ENCODE measurements at places on chromosomes 3 and 15.

DNA sequence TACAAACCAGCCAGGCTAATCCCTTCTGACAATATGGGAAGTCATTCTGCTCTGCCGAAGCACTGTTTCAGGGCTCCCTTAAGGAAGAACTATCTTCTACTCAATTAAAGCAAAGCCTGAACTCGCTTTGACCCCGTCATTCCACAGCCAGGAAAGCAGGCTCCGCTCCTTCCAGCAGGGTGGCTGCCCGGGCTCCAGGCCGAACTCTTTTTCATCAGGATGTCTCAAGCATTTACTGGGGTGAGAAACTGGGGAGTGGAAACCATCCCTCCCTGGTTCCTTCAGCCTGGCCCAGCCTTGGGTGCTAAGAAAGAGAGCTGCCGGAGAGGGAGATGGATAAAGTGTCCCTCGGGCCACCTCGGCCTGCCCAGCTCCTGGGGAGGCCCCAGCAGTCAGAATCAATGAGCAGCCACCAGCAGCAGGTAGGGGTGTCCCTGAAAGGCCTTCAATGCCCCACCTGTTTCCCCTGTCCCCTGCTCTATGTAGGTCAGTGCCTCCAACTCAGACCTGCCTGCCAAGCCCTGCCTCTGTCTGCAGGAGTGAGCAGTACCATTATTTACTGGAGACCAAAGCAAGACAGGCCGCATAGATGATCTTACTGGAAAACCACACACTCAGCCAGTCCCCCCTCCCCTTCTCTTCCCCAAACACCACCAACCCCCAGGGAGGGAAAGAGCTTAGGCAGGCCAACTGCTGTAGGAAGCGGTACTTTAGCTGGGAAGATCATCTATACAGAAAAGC is 225.6 kb upstream of the TLE3 start:
- no peak for DNase-seq

DNA sequence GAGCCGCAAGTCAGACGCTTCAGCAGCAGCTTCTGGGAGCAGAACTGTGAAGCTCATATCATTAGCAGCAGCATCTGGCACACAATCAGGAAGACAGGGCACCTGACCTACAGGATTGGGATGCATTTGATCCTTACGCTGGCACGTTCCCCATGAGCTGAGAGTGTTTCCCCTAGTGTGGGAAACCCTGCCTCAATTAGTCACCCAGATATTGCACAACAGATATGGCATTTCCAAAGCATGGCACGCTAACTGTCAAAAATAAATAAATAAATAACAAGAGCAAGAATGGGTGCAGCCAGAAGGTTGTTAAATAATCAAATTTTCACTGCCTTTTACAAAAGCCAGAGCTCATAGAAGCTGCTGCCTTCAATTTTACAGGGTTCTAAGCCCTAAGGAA is 189.6 kb upstream of the THBS1 start:
- no peak for DNase-seq

GRCh38 chr3:40914475-40914874 is 284.8 kb upstream of the CTNNB1 start:
- DNase-seq, result no peak

- DNase-seq, result no peak
Measured at GRCh38 chr15:51186891-51187290, 92.2 kb upstream of the TNFAIP8L3 start.

DNA sequence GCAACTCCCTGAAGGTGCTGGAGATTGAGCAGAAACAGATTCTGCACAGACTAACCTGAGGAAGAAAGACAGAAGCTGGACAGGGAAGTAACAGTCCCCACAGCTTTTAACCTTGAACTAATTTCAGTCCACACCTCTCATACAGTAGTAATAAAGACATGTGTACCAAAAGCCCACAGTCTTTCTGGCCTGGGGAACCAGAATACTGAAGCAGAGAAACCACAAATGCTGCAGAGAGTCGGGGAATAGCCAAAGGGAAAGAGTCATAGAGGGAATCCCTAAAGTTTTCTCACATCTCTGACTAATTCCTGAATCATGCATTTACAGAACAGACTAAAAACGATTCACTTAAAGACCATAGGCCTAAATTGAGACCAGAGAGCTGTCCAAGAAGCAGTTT is 503.4 kb upstream of the NECTIN3 start:
- no peak for DNase-seq

DNA sequence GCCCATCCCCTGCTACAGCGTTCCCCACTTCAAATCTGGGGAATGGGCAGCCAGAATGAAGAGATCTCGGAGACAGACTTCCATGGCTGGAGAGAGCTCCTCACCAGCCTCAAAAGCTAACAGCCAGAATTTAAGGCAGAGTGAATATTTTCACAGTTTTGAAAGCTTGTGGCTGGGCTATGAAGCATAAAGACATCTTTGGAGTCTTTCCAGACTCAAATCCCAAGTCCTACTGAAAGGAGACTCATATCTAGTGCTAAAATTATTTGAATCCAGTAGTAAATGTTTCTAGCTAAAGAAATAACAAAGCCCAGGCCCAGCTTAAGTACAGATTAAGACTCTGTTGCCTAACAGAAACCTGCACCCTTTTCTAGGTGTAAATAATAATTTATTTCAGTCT is 628.4 kb upstream of the ALCAM start:
- no peak for DNase-seq

DNA sequence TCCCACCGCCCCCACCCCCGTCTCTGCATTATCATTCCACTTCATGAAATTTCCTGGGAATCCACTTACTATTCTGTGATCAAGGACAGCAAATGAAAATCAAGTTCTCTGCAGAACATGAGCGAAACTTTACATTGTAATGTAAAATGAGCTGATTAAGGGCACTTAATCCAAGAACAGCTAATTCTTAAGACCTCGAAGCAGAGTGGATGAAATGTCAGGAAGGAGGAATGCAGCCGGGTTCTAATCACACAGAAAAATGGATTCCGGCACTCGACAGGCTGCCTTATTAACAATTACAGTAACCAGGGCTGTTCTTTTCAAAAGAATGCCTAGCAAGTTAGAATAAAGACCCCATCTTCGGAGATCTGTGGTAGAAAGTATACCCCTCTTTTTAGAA is 57.5 kb downstream of the RFTN1 start:
- no peak for DNase-seq

- DNase-seq, result no peak
Measured at GRCh38 chr15:64975390-64975789, 14.3 kb downstream of the SPG21 start.
